ENCODE measurements at places on chromosomes 1 and 21. TPM values are rescaled to one million over a fixed set of nuclear protein-coding genes. Genes with fewer than 3 reads are reported as not detected.

The IL24 gene
- not detected for total RNA-seq

DNA sequence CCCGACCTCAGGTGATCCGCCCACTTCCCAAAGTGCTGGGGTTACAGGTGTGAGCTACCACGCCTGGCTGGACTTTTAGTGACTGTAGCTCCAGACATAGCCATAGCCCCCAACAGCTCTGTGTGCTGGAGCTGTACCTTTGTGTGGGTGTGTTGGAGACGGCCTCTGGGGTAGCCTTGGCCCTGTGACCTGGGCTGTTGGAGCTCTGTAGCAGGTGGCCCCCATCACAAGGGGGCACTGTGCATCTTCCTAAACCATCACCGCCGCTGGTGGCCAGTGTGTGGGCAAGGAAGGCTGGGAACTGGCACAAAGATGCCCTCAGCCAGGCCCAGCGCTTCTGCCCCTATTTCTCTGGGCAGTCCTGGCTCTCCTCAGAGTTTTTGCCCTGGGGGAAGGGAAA, 38.4 kb upstream of the FOXO6 start:
- H3K4me1 ChIP-seq = no peaks in the 10 kb centered on the region
- no peaks in the 10 kb centered on the region for H3K36me3 ChIP-seq
- peaks cover 3% of the 10 kb centered on the region for H3K27me3 ChIP-seq
- H3K4me3 ChIP-seq = no peak overlapping the region
- H3K27ac ChIP-seq = no peak overlapping the region
- DNase-seq = no peak

- no peaks in the 10 kb centered on the region for H3K36me3 ChIP-seq
- H3K4me3 ChIP-seq = no peak overlapping the region
- H3K27me3 ChIP-seq = peaks cover 3% of the 10 kb centered on the region
- peaks cover 12% of the 10 kb centered on the region for H3K4me1 ChIP-seq
- no peak for DNase-seq
These were observed 10.0 kb upstream of the TNFRSF8 start for GRCh38 chr1:12052997-12053686.

- no peaks in the 10 kb centered on the region for H3K27me3 ChIP-seq
- no peak overlapping the region for H3K4me3 ChIP-seq
- no peaks in the 10 kb centered on the region for H3K36me3 ChIP-seq
- DNase-seq = peak; percentile 38
These were observed 19.8 kb upstream of the MUTYH start for GRCh38 chr1:45359882-45360513.

The RGS8 gene
- total RNA-seq = 0.12 TPM

The MPZ gene
- total RNA-seq = 2.3 TPM

DNA sequence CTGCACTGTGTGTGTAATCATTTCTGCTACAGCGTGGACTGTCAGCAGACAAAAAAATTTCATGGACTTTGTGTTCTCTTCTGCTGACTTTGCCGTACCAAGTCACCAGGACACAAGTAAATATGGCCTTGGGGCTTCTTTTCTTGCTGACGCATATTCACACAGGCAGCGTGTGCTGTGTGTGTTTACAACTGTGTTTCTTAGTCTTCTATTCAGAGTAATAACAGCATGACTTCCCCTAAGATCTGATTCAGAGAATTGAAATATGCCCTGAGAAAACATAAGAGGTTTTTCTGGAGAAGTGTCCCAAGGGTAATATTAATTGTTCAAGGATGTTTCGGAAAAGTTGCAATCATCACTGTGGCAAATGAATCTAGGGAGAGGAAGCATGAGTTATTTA, 47.1 kb upstream of the DYNLT5 start:
- no peak overlapping the region for H3K4me3 ChIP-seq
- no peaks in the 10 kb centered on the region for H3K36me3 ChIP-seq
- H3K27ac ChIP-seq = no peak overlapping the region
- DNase-seq = no peak
- no peaks in the 10 kb centered on the region for H3K4me1 ChIP-seq

DNA sequence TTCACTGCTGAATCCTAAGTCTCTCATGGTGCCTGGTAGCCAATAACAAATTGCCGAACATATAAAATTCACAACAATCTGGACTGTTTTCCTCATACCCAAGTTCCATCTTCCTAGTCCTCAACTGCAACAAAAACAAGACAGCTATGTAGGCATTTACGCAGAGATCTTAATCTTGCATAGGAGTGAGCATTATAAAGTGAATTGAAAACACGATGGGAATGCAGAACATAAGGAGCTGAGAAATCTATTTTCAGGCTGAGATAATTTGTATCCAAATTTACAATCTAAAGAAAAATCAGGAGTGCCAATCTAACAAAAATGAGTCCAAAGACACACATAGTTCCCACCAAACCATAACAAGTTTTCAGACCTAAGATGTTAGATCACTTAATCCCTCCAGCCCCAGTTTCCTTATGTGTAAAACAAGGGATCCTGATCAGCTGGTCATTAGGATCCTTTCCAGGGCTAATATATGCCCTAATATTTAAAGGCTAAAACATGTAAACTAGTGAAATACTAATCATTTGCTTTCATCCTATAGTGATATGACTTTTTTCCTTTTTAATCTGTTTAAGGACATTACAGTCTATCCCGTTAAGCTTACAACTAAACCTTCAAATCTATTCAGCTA, 1.9 kb downstream of the SLC16A1 start:
- no peaks in the 10 kb centered on the region for H3K27me3 ChIP-seq
- H3K36me3 ChIP-seq = no peaks in the 10 kb centered on the region
- H3K4me1 ChIP-seq = peaks cover 18% of the 10 kb centered on the region
- DNase-seq = peak; percentile 45
- no peak overlapping the region for H3K27ac ChIP-seq

DNA sequence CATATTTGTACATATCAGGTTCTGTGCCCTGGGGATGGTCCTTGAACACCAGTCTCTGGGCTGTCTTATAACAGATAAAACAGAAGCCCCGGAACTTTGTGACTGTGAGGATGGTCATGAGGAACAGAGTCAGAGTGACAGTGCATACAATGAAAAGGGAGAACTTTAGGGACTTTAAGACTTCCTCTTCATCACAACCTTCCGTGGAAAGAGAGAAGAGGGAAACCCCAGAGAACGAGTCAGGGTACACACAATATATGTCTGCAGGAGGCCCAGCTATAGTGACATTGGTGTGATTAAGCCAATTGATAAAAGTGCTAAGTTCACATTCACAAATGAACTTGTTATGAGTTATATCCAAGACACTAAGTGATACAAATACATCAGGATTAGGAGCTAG, 32.1 kb downstream of the TLR5 start:
- no peak overlapping the region for H3K4me3 ChIP-seq
- H3K27ac ChIP-seq = no peak overlapping the region
- no peaks in the 10 kb centered on the region for H3K36me3 ChIP-seq
- peaks cover 12% of the 10 kb centered on the region for H3K27me3 ChIP-seq

The CELF3 gene
- not detected for total RNA-seq

DNA sequence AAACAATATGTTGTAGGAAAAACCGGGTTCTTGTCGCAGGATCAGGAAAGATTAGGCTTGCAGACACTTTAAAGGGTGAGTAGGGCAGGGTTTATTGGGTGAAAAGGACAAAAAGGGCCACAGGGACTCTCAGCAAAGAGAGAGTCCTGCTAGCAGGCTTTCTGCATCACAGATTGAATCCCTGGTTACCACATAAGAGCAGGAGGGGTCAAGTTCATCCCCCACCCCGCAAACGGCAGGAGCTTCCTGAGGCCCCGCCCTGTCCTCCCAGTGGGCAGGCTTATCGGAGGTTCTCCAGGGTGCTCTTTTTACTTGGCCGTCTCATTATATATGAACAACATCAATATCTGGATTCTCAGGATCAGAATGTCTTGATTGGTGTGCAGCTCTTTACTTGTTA, 47.7 kb downstream of the SYCP1 start:
- no peak overlapping the region for H3K4me3 ChIP-seq
- H3K27me3 ChIP-seq = no peaks in the 10 kb centered on the region
- no peaks in the 10 kb centered on the region for H3K4me1 ChIP-seq
- H3K27ac ChIP-seq = no peak overlapping the region
- H3K36me3 ChIP-seq = no peaks in the 10 kb centered on the region

DNA sequence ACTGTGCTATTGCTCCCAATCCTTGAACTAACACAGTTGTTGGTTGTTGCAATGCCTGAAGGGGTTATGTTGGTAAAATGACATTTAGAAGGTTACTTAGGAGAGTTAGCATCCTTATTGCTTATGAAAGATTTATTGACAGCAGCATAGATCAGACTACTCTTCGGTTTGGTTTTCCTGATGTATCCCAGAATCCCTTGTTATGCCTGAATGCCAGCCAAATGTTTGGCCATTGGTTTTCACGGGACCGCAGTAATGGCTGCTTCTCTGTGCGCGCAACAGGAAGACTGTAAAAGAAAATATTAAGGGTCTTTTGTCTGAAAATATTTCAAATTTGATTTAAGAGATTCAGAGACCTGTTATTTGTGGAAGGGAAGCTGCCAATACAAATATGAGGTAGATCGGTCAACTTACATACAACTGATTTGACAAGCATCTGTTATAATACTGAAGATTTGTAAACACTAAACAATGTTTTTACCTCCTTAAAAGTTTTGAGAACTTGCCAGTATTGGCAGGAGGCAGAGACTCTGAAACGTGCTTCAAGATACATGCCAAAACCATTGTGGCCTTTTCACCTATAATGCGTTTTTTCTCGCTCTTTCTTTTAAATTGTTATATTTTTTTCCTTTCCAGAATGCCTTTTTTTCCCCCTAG, 8.3 kb downstream of the NFIA start:
- no peak overlapping the region for H3K4me3 ChIP-seq
- no peaks in the 10 kb centered on the region for H3K27me3 ChIP-seq
- DNase-seq = no peak
- H3K4me1 ChIP-seq = no peaks in the 10 kb centered on the region
- no peaks in the 10 kb centered on the region for H3K36me3 ChIP-seq

GRCh38 chr21:28431527-28432200, 561.0 kb downstream of the LTN1 start:
- no peaks in the 10 kb centered on the region for H3K36me3 ChIP-seq
- peaks cover 5% of the 10 kb centered on the region for H3K4me1 ChIP-seq
- no peak overlapping the region for H3K4me3 ChIP-seq
- no peaks in the 10 kb centered on the region for H3K27me3 ChIP-seq
- H3K27ac ChIP-seq = peak overlapping the region; percentile 16
- DNase-seq = no peak

The FAM151A gene
- not detected for total RNA-seq

- no peak overlapping the region for H3K4me3 ChIP-seq
- H3K36me3 ChIP-seq = no peaks in the 10 kb centered on the region
- H3K27ac ChIP-seq = peak overlapping the region; percentile 88
- DNase-seq = peak; percentile 74
- H3K27me3 ChIP-seq = no peaks in the 10 kb centered on the region
- H3K4me1 ChIP-seq = peaks cover 4% of the 10 kb centered on the region
These were observed 463.1 kb downstream of the USP25 start for GRCh38 chr21:16192902-16193301.

DNA sequence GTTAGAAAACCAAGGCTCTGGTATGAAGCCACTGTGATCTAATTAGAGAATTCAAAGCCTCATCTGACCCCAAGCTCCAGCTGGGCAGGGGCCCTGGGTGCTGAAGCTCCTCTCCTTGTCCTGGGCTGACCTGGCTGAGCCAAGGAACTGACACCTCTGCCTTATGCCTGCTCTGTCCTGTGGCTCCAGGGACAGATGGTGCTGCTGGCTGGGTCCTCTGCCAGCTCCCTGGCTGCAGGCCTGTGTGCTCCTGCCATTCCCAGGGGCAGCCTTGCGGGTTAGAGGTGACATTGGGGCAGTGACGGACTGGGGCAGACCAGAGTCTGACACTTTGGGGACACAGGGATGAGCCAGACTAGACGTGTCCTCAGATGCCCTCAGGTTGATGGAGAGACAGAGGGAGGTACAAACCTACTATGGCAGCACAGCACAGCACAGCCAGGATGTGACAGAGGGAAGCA, 11.8 kb downstream of the ACOT11 start:
- no peaks in the 10 kb centered on the region for H3K27me3 ChIP-seq
- H3K36me3 ChIP-seq = no peaks in the 10 kb centered on the region
- H3K4me1 ChIP-seq = no peaks in the 10 kb centered on the region
- no peak overlapping the region for H3K4me3 ChIP-seq

All from astrocyte (in vitro differentiated cells and primary cell).